Cardiac atrium fibroblast (primary cell): ENCODE measurements at places on chromosomes 6 and 20. TPM values are rescaled to one million over a fixed set of nuclear protein-coding genes. Genes with fewer than 3 reads are reported as not detected.

TMEM217 gene
- 0.65 TPM in 1 of 2 replicates, not detected in the other for total RNA-seq

SSTR4 gene
- total RNA-seq = not detected in 2 replicates

DYNLT2 gene
- total RNA-seq = 0.16 TPM in 1 of 2 replicates, not detected in the other

SUMO4 gene
- 0.16 TPM in 1 of 2 replicates, not detected in the other for total RNA-seq

OR2H2 gene
- not detected in 2 replicates for total RNA-seq

SNAI1 gene
- total RNA-seq = 19.3 and 19.7 TPM in 2 replicates

TJAP1 gene
- 13.0 and 17.3 TPM in 2 replicates for total RNA-seq

PLA2G7 gene
- not detected in 2 replicates for total RNA-seq

SLC17A1 gene
- total RNA-seq = not detected in 2 replicates

PPP1R3D gene
- total RNA-seq = 4.3 and 5.0 TPM in 2 replicates

MYB gene
- under 0.01 and 0.65 TPM in 2 replicates for total RNA-seq

THEMIS gene
- not detected in 2 replicates for total RNA-seq

ZNF311 gene
- 0.97 and 1.1 TPM in 2 replicates for total RNA-seq

RAD21L1 gene
- not detected in 2 replicates for total RNA-seq

ZNF322 gene
- total RNA-seq = 12.0 and 12.1 TPM in 2 replicates

CST4 gene
- total RNA-seq = not detected in 2 replicates

CRIP3 gene
- total RNA-seq = not detected in 2 replicates

UBD gene
- not detected in 2 replicates for total RNA-seq

DAAM2 gene
- total RNA-seq = 12.2 and 18.1 TPM in 2 replicates
